ENCODE measurements at places on chromosomes 13 and 19.

DNA sequence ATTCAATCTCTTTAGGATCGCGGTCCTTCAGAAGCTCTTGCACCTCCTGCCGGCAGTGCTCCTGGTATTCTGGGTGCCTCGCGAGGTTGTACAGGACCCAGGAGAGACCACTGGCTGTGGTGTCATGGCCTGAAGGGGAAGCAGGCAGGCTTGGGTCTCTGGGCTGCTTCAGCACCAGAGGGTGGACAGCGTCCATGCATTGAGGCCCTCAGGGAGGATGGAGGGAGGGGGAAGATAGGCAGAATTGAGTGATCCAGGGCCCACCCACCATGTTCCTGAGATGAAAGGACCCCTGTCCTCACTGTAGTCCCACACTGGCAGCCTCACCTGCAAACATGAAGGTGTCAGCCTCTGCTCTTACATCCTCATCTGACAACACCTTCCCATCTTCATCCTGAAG, 17.9 kb upstream of the OR10H5 start:
- no peak for DNase-seq

DNA sequence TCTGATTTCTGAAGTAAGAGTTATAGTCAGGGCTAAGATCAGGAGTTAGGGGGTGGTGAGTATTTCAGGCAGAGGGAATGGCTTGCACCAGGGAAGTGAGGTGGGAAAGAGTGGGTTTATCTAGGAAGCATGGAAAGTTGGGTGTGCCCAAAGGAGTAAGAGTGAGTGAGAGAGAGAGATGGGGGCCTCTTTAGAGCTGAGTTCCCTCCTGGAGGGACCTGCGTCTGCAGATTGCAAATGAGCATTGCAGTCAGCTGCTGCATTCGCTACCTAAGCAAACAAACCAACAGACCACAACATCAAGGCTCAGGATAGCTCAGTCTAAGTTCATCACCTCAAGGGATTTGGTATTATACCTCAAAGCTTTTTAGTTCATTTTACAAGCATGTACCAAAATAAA, 405.8 kb downstream of the FGF9 start:
- no peak for DNase-seq

- DNase-seq = no peak
Observed at GRCh38 chr19:52936151-52936953, 13.1 kb upstream of the ZNF888 start.

DNA sequence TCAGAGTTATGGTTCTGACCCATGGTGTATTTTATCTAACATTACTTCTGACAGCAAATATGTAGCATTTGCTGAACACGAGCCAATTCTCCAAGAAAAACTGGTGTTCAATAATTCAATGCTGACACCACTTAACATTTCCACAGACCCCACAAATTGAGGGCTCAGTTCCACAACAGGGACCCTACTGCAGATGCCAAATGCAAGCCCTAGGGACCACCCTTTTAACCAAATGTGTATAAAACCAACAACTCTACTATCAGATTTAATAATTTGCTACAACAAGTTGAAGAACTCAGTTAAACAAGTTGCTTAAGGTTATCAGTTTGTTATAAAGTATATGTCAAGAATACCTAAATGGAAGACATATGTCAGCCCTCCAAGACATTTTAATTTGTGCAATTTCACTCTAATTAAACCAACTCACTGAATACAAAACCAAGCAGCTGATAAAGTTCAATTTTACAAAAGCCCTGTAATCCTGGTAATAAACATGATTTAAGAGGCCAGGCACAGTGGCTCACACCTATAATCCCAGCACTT, 6.7 kb downstream of the ZNF44 start:
- DNase-seq = no peak

GRCh38 chr19:40294560-40294959, 9.4 kb upstream of the AKT2 start:
- DNase-seq = no peak
